ENCODE measurements at places on chromosomes 3 and 15. TPM values are rescaled to one million over a fixed set of nuclear protein-coding genes. Genes with fewer than 3 reads are reported as not detected.

Gene RGMA
- 9.5 TPM for total RNA-seq

GRCh38 chr3:169846458-169847193, 23.1 kb downstream of the LRRC31 start:
- DNase-seq = no peak

Gene FETUB
- total RNA-seq = 10.3 TPM

Gene ACAD9
- 180 TPM for total RNA-seq

DNA sequence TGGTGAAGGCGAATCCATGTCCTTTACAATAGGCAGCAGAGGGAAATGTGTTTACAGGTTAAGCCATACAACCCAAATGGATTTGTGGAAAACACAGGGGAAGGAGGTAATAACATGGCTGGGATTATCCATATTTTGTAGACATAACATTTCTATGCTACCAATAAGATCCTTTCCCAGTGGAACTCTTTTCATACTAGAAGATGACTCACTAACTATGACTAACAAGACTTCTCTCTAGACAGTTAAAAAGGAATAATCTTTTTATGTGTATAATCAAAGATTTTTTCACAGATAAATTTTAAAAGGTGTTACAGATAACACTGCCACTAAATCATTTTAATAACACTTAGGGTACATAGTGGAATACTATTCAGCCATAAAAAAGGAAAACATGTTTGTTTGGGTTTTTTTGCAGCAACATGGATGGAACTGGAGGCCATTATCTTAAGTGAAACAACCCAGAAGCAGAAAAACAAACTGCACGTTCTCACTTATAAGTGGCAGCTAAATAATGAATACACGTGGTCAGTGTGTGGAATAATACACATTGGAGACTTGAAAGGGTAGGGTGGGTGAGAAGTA, 39.6 kb downstream of the VPS13C start:
- no peak for DNase-seq

DNA sequence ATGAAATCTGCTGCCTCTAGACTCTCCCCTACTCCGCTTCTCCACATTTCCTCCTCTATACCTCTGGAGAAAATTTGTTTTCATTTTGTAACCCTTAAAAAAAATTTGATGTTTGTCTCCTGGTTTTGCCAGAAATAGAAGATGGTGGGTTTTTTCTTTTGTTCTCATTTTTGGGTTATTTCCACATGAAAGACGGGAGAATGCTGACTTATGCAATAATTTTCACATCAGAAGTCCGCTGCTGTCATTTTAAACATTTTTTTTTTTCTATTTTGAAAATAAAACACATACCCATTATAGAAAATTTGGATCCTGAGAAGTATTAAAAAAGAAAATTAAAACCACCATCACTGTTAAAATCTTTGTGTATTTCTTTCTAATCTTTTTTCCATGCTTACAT, 320.8 kb upstream of the NR2E3 start:
- no peak for DNase-seq

Gene TIGIT
- not detected for total RNA-seq
